ENCODE measurements at places on chromosomes 1 and 21.
A peak's percentile ranks its signal among the peaks of the same experiment; 100 is the strongest.

- no peak for DNase-seq
Measured at GRCh38 chr1:24417681-24418080, 2.1 kb downstream of the NIPAL3 start.

- peak; percentile 54 for DNase-seq
Measured at GRCh38 chr1:244653439-244654107, 647 bp downstream of the DESI2 start.

- no peak for DNase-seq
Measured at GRCh38 chr1:234763910-234764309, 153.9 kb upstream of the IRF2BP2 start.

DNA sequence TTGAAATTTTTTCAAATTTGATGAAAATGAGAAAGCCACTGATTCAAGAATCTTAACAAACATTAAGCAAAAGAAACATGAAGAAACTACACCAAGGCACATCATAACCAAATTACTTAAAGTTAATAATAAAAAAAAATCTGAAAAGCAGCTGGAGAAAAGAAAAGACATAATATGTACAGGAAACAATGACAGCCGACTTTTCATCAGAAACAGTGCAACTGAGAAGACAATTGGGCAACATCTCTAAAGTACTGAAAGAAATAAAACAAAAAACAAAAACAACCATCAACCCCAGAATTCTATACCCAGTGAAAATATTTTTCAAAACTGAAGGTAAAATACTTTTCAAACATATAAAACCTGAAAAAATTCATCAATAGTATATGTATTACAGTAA is 73.8 kb upstream of the DMRTA2 start:
- no peak for DNase-seq
